ENCODE measurements at places on chromosomes 2 and 18. TPM values are rescaled to one million over a fixed set of nuclear protein-coding genes. Genes with fewer than 3 reads are reported as not detected.

The RAX gene
- not detected for total RNA-seq

The CDH20 gene
- 1.0 TPM for total RNA-seq

The KRTCAP3 gene
- total RNA-seq, result not detected

The TWIST2 gene
- 6.8 TPM for total RNA-seq

The ANKRD62 gene
- not detected for total RNA-seq

The INPP5D gene
- 8.4 TPM for total RNA-seq

The MMADHC gene
- 150 TPM for total RNA-seq

The KCNE4 gene
- 7.3 TPM for total RNA-seq

The IL36G gene
- not detected for total RNA-seq

The SERPINB4 gene
- total RNA-seq, result not detected

The GRHL1 gene
- total RNA-seq, result under 0.01 TPM

The BCL2 gene
- 39.1 TPM for total RNA-seq

The ST8SIA5 gene
- 2.1 TPM for total RNA-seq

The FLACC1 gene
- total RNA-seq, result 1.0 TPM

The AGXT gene
- total RNA-seq, result not detected

The PRSS56 gene
- 1.0 TPM for total RNA-seq

The DNAJC5G gene
- under 0.01 TPM for total RNA-seq

The MYO3B gene
- total RNA-seq, result under 0.01 TPM

The SCYGR6 gene
- not detected for total RNA-seq

The FTCDNL1 gene
- 1.0 TPM for total RNA-seq

The ARHGAP28 gene
- total RNA-seq, result 29.7 TPM

The UGT1A5 gene
- not detected for total RNA-seq

The SMYD1 gene
- total RNA-seq, result 147 TPM

The TGFA gene
- total RNA-seq, result under 0.01 TPM

The SCN9A gene
- 14.1 TPM for total RNA-seq

The MAB21L4 gene
- total RNA-seq, result not detected

The PAIP2B gene
- 5.7 TPM for total RNA-seq

The IL36A gene
- total RNA-seq, result not detected

The PRKAG3 gene
- total RNA-seq, result 9.9 TPM

The NBAS gene
- total RNA-seq, result 126 TPM

The FBXO15 gene
- 1.0 TPM for total RNA-seq

The TUBA3D gene
- 1.0 TPM for total RNA-seq

The SCYGR4 gene
- total RNA-seq, result not detected

The TRABD2A gene
- 1.0 TPM for total RNA-seq

The MLPH gene
- not detected for total RNA-seq

The ANKRD30B gene
- total RNA-seq, result under 0.01 TPM

The ZNF804A gene
- total RNA-seq, result under 0.01 TPM

The BMP10 gene
- total RNA-seq, result not detected

The RAB31 gene
- total RNA-seq, result 16.7 TPM
